ENCODE measurements at places on chromosomes 3 and 15.
A peak's percentile ranks its signal among the peaks of the same experiment; 100 is the strongest.

DNA sequence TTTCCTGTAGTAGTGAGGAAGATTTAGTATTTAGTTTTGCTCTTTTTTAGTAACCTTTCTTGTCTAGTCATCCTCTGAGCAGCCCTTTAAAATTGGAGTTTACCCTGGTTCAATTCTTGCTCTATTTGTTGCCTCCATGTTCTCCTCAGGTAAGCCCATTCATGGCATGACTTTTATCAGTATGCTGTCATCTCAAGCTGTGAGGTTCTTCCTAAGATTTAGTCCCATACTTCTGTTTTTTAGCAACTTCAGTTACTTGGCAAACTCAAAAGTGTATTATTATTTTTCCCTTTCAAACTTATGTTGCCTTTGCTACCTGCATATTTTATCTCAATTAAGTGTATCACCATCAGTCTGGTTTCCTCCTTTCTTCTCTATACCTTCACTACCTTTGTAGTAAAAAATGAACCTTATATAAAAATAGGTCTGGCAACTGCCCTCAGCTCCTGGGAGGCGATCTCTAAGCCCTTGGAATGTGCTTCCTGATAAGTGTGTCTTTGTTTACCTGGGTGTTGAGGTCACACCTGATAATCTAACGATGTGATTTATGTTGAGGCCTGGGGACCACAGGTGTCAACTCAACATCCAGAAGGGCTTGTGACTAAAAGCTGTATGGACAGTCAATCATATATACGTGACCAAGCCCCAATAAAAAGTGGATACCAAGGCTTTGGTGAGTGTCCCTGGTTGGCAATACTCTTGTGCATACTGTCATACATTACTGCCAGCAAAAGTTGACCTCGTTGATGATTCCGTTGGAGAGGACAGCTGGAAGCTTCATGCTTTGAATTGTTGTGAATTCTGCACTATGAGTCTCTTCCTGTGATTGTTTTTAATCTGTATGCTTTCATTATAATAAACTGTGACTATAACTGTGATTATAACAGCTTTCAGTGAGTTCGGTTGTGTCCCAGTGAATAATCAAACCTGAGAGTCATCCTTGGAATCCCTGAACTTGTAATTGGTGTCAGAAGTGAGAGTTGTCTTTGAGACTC is 3.9 kb downstream of the NSUN3 start:
- no peak for DNase-seq

DNA sequence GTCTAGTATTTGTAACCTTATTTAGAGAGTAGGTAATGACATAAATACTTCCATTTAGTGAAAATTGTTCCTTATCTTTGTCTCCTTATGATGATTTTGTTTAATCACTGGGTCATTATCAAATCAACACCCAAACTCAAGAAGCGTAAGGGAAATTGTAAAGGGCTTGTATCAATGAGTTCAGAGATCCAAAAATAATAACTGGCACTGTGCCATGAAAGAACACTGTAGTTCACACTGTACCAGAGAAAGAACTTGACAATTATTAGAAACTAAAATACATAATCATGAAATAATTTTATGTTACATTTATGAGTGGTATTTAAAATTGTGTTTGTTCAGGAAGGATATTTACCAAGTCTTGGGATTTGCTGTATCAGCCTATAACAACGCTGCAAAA is 895.4 kb downstream of the FHIT start:
- DNase-seq: no peak

DNA sequence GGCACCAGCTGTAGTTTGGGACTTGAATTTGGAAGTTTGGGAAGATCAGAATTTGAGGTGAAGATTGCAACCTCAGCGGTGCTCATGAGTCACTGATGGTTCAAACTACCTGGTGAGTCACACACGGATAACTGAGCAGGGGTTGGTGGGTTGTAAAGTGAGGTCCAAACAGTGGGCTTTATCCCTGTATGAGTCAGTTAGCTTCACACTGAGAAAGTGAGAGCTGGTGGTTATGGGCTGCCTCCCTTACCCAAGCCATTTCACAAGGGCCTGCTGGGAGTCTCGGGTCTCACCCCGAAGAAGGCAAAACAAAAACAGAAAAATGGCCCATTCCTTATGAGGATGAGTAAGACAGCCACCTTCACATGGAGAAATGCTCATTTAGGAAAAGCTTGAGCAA is 77.0 kb downstream of the ITGA11 start:
- no peak for DNase-seq

DNA sequence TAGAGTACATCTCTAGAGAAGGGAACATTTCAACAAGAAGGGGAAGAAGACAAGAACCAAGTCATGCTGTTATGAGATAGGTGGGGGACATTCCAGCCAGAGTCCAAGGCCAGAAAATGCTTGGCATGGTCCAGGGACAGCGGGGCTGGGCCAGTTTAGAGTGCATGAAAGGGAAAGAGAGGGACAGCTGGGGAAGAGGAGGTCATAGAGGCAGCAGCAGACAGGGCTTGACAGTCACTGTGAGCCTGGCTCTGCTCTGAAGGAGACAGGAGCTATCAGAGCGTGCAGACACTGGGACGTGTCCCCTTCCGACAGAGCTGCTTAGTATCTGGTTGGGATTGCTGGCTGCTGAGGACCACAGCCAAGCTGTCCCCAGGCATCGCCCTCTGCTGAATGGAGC is 35.7 kb upstream of the PRR20G start:
- DNase-seq: no peak

- no peak for DNase-seq
These were observed 36.9 kb downstream of the SLC35A5 start for GRCh38 chr3:112598731-112599130.

- DNase-seq: no peak
These were observed 66.9 kb downstream of the KLF13 start for GRCh38 chr15:31393444-31394091.

- DNase-seq: no peak
These were observed 11.6 kb upstream of the VGLL4 start for GRCh38 chr3:11655196-11655928.

GRCh38 chr3:168416446-168416845 is 320.7 kb upstream of the GOLIM4 start:
- no peak for DNase-seq

DNA sequence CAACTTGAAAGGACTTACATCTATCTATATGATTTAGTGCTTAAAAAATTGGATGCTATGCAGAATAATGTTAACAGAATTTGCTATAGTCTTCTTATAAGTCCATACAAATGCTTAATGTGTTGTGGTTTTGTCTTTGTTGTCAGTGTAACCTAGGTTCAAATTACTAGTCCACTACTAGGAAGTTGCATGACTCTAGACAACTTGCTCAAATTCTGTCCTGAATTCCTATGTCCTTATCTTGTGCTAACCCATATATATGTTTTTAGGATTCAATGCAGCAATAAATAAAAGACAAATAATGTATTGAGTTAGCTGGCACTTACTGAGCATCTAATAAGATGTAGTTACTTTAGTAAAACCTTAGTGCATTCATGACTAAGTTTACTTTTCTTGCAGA is 276.5 kb upstream of the KCNMB2 start:
- no peak for DNase-seq

- DNase-seq: no peak
These were observed 166.6 kb upstream of the MCTP2 start for GRCh38 chr15:94064676-94065313.

GRCh38 chr3:187954516-187954872 is 199.5 kb upstream of the LPP start:
- no peak for DNase-seq

DNA sequence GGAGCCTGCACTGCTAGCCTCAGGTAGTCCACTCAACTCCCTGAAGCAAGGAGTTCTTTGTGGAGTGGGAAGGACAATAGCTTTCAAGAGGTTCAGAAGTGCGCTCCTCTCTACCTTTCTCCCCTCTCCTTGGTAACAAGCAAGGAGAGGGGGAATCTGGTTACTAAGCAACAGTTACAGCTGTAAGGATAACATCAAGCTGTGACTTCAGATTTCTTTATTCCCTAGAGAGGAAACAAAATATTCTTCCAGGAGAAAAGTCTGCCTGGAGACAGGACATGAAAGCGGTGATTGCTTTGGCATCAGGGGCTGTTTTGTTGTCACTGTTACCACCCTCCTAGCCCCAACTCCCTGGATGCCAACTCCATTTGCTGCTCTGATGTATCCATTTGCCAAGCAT is 70.4 kb downstream of the TRANK1 start:
- DNase-seq: no peak

GRCh38 chr3:43388175-43388574 is 101.8 kb downstream of the SNRK start:
- DNase-seq: no peak

- DNase-seq: no peak
These were observed 666 bp upstream of the FAM219B start for GRCh38 chr15:74907163-74907870.

DNA sequence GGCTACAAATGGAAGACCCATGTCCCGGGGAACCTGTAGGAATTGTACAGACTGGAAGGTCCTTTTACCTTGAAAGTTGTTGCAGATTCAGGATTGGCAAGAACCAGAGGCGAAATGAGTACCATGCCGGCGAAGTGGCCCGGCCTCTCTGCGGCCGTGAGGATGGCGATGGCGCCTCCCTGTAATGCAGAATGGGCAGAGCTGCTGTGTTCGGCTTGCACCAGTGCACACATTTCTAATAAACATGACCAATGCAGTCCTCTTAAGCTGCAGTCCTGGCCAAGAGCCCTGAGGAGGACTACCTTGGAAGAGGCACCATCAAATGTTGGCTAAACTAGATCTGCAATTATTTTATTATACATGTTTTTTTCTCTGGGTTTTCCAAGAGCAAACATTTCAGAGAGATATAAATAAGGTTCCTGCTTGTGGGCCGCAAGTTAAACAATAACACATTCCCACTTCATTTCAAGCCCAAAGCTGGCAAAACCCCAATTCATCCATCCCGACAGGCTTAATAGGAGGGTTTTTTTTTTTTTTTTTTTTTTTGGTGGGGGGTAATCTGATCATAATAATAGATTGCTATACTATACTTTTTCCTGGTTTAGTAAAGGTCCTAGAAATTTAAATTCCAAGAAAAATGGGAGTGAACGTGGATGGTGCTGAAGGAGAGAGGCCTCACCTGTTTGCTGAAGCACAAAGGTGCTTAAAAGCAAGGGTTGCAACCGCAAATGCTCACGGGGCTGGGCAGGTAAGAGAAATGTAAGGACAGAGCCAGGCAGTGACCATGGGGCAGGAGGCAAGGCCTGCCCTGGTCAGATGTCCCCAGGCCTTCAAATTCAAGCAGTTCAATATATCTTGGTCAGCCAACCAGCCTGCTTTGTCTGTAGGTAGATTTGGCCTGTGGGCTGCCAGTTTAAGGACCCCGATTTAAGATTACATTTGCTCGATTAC is 48.5 kb downstream of the ABTB1 start:
- DNase-seq: peak; percentile 92

- DNase-seq: no peak
These were observed 401 bp downstream of the ZSCAN29 start for GRCh38 chr15:43370310-43370974.

DNA sequence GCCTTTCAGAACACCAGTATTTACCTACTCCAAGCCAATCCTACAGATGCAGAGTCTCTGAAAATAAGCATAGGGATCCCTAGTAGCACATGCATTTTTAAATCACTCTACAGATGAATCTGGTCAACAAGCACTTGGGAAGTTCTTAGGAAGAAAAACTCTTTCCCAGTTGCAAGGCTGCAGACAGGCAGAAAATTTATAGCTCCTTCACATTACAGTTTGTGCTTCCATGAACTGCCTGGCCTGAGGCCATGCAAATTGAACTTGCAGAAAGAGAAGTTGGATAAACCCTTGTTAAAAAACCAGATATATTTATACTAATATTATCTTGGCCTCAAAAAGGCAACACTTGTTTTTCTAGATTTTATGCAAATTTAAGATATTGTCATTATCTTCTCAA is 256.9 kb downstream of the EPHA3 start:
- DNase-seq: no peak

DNA sequence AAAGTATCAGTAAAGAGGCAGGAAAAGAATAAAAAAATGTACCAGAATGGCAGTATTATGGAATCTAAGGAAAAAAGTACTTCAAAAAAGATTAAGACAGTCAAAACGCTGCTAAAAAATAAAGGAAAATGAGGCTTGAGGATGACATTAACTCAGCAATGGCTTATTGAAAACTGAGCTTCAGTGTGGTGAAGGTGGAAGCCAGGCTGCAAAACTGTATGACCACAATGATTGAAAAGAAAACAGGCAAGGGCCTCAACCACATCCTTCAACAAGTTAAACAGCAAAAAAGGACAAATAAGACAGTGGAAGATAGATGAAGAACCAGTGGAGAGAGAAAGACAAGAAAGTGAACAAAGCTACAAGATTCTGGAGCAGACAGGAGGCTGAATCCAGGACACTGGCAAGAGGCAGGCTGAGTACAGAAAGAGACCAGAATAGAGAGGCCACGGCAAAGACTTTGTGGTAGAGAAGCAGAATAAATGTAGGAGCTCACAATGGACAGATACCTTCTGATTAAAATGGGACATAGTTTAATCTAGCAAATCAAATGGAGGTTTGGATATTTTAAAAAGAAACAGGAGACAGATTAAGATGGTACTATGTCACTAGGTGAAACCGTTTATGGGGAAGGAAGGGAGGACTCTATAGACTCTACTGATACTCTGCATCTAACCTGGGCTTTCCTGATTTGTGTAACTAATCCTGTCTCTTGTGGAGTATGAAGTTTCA is 86.1 kb downstream of the TJP1 start:
- DNase-seq: no peak

DNA sequence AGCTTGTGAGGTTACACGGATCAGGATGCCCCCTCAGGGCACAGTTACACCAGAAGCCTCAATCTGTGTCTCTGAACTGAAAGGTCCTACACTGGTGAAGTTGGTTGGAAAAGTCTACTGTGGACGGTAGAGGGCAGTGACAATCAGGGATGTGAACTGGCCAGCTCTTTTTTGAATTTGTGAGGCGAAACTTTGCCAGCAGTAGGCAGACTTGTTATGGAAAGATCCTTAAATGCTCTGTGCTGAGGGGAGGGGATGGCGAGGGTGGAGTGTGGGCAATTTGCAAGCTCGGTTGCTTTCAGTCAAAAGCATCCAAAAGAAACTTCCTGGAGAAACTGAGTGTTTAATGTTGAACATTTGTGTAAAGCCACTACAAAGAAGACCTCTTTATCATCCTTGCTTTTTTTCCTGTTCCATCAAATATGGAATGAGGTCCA is 127.4 kb upstream of the ABHD17C start:
- no peak for DNase-seq

DNA sequence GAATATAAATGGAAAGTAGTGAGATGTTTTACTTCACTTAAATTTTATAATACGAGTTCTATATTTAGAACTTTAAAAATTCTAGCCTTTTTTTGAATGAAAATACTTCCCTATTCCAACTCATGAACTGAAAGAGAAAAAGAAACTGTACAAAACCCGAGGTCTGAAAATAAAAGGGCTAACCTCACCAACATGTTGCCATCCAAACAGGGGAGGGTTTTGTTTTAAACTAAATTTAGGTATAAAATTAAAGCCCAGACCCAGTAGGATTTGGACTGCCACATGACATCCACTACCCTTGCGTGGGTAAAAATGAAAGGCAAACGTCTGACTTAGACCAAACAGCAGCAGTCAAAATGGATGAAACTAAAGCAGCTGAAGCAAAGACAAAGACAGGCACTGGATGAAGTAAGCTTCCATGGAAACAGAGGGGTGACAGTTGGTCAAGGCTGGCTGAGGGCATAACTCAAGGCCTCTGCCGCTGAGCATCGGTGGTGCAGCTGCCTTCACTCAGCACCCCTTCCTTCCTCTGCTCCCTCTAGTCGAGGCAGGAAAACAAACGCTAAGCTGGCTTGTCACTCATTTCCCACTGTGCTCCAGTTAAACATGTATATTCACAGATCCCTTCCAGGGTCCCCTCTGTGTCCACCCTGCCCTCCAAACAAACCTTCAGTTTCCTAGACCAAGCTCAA is 58.1 kb downstream of the TM4SF4 start:
- no peak for DNase-seq

GRCh38 chr3:187507266-187507665 is 139.1 kb downstream of the RTP4 start:
- DNase-seq: no peak
